Endothelial cell of umbilical vein (primary cell): ENCODE measurements at places on chromosomes 2 and 18.

DNA sequence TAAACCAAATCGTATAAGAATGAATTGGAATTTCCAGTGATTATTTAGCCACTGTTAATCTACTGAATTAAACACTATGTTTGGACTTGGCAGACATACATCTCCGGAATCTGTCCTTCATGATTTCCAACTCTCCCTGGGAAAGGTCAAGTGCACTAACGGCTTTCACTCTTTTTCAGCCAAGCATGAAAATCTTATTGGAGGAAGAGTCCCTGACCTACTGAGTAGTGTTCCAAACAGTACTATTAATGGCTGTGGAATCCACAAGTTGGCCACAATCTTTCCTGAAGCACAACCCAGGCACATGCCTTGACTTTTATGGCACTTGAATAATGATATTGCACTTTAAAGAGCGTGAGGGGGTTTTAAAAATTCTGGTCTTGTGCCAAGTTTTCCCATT, 318.9 kb upstream of the RND3 start:
- no peaks in the 10 kb centered on the region for H3K27me3 ChIP-seq
- no peaks in the 10 kb centered on the region for H3K4me1 ChIP-seq
- H3K27ac ChIP-seq = no peak overlapping the region
- DNase-seq = peak; percentile 63
- no peaks in the 10 kb centered on the region for H3K36me3 ChIP-seq

DNA sequence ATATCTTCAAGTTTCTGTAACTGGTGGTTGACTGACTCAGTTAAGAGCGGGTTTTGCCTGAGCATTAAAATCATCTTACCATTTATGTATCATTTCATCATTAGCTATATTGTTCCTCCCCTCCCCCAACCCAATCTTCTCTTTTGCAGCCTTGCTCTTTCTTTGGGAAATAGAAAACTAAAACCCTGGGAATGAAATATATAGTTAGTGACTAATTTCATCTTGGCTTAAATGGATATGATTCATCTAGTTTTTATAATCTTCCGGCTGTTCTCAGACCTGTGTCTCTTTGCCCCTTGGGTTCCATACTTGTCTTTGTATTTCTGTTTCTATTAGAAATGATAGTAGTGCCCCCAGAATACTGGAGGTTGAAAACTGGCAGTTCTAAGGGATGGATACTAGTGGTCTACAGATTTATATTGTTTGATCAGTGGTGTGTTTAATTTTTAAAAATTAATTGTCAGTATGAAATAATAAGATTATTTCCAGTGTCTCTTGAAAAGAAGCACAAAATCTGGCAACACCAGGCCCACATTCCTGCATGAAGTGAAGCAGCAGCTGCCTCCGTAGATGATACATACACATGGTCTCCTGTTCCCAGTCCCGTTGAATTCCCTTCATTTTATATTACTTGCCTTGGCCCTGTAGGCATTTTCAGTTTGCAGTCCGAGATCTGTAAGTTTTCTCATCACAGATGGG, 44.5 kb downstream of the PHLPP1 start:
- no peak overlapping the region for H3K4me3 ChIP-seq
- DNase-seq = peak; percentile 37
- H3K4me1 ChIP-seq = peaks cover 10% of the 10 kb centered on the region
- H3K36me3 ChIP-seq = no peaks in the 10 kb centered on the region
- H3K27ac ChIP-seq = no peak overlapping the region

DNA sequence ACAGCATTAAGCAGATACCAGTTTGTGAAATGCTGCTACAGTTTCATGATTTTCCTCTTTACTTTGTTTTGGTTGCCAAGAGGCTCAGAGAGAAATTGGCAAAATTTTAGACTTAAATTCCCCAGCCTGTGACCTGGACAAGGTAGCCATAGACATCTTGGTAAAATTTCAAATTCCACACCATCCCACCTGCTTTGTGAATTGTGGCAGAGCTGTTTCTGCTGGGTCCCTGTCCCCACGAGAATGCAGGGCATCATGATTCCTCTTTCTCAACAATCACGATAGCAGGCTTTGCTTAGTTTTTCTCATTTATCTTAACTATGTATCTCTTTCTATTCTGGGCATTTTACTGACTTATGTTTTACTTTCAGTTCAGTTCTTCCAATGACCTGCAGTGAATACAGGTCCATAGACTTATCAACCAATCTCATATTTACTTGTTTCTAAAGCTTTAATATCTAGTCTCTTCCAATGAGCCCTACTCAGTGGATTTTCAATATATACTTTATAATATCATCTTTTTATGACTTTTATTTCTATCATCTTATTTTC, 351.6 kb downstream of the SOCS6 start:
- H3K27me3 ChIP-seq = no peaks in the 10 kb centered on the region
- H3K4me1 ChIP-seq = no peaks in the 10 kb centered on the region
- no peak overlapping the region for H3K4me3 ChIP-seq
- no peak for DNase-seq
- H3K36me3 ChIP-seq = no peaks in the 10 kb centered on the region

DNA sequence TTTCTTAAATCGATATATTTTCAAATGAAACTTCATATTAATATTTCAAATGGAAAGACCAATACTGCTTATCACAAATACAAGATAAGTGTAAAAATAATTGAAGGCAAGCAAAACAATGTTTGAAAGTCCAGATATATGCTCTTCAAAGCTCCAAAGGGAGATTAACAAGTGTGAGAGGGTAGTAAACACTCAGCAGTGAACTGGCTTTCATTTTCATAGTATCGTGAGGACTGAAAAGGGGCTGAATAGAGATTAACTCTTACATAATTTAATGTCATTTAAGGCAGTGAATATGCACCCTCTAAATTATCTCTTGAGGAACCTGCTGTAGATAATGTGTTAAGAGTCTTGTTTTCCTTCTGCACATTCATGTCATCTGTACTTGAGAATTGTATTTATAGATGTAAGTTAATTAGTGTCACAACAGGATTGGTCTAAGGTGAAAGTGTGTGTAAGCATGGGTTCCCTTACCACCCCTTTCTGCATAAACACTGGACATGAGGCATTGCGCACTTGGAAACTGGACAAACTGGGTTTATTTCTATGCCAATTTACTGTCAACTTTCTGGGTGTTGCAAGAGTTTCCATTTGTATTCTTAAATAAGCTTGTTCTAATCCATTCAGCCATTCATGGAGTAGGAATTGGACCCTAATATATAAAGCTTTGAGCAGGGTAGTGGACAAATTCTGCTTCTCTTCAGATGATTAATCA, 76.7 kb upstream of the SESTD1 start:
- DNase-seq = no peak
- no peaks in the 10 kb centered on the region for H3K36me3 ChIP-seq

- no peaks in the 10 kb centered on the region for H3K4me1 ChIP-seq
- no peak overlapping the region for H3K4me3 ChIP-seq
- H3K27ac ChIP-seq = no peak overlapping the region
- no peak for DNase-seq
Measured at GRCh38 chr2:167750675-167751074, 496.7 kb downstream of the STK39 start.

DNA sequence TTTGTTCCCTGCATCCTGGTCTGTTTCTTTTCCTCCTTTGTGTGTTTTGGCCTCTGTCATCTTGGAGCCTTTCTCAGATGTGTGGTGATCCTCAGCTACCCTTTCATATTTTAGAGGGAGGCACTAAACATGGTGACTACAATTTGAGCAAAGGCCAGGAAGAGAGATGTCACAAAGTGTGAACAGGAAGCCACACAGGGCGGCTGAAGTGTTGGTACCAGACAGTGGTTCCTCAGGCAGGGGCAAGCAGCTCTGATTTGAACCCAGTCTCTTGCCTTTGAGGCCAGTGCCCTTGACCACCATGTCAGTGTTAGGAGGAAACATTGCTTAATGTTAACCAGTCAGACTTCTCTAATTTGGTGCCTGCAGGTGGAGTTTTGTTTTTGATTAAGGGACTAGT, 9.2 kb downstream of the LRRFIP1 start:
- no peak overlapping the region for H3K27ac ChIP-seq
- no peak for DNase-seq

DNA sequence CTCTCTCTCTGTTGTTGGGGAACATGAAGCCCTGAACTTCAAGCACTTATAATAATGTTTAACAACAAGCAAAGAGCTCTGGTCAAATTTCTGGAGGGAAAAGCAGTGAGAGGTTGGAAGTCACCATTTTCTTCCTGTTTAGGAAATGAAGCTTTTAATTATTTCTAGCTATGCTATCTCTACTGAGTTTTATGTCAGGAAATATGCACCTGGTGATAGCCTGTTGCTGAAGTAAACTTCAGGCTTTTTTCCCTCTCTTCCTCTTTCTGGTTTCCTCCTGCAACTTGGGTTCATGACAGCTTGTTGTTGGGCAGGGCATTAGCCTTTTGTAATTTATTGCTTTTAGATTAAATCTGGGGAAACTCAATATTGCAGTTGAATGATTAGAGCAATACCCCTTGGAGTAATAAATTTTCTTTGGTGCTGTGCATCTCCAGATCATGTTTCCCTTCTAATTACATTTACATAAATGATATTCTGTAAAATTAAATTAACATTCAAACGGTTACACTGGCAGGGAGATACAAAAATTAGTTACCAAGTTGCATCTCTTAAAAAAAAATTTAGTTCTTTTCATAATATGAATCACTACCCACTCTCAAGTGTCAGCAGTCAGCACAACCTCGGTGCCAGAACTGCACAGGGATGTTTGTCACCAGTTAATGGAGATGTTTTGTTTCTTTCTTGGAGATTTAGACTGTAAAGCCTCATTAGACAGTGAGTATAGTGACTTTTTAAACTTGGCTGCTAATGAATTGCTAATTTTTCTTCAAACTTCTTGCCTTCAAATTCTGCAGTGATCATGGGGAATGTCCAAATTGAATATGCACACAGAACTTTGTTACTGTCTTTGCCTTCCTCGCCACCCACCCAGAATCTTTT, 466.6 kb upstream of the ETAA1 start:
- H3K27me3 ChIP-seq = no peaks in the 10 kb centered on the region
- no peak overlapping the region for H3K27ac ChIP-seq
- DNase-seq = no peak
- H3K4me3 ChIP-seq = no peak overlapping the region

DNA sequence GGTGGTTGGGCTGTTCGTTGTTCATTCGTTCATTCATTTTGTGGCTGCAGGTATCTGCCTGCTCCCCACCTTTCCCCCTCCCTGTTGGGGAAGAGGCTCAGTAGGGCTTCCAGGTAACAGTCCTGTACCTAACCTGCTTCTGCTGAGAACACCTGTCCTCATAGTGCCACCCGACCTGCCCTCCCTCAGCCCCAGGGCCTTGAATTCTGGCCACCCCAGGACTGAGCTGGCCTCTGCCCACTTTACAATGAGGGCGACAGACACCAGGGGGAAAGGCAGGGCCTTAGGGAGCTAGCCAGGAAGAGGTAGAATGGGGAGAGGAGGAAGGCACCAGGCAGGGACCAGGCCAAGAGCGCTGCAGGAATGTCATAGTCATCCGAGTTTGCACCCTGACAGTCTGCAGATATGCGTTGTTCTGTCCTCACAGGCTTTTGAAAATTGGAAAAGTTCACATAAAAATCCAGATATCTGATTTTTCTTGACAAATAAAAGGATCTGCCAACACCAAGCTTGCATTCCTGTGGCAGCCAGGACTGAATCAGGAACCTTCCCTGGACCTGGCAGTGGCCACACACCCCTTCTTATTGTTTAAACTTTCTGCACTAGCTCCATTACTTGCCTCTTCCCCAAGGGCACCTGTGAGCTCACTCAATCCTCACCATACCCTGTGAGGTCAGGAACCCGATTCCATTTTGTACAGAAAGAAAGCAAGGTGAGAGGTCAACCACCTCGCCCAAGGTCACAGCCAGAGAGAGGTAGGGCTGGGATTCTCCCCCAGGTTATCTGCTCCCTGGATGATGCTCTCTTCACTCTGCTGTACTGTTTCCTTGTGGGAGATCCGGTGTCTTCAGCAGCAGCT, 35.3 kb upstream of the MRPL33 start:
- DNase-seq = no peak
- H3K4me1 ChIP-seq = peaks cover 28% of the 10 kb centered on the region
- no peaks in the 10 kb centered on the region for H3K27me3 ChIP-seq
- H3K36me3 ChIP-seq = no peaks in the 10 kb centered on the region
- peak overlapping the region; percentile 1 for H3K27ac ChIP-seq

- no peak overlapping the region for H3K4me3 ChIP-seq
- no peaks in the 10 kb centered on the region for H3K27me3 ChIP-seq
- no peak overlapping the region for H3K27ac ChIP-seq
- H3K36me3 ChIP-seq = no peaks in the 10 kb centered on the region
Measured at GRCh38 chr2:139165601-139166000, 385.4 kb upstream of the NXPH2 start.

GRCh38 chr2:2681085-2681484, 350.0 kb upstream of the MYT1L start:
- H3K27me3 ChIP-seq = no peaks in the 10 kb centered on the region
- no peaks in the 10 kb centered on the region for H3K4me1 ChIP-seq
- DNase-seq = no peak
- no peak overlapping the region for H3K27ac ChIP-seq
- no peaks in the 10 kb centered on the region for H3K36me3 ChIP-seq

DNA sequence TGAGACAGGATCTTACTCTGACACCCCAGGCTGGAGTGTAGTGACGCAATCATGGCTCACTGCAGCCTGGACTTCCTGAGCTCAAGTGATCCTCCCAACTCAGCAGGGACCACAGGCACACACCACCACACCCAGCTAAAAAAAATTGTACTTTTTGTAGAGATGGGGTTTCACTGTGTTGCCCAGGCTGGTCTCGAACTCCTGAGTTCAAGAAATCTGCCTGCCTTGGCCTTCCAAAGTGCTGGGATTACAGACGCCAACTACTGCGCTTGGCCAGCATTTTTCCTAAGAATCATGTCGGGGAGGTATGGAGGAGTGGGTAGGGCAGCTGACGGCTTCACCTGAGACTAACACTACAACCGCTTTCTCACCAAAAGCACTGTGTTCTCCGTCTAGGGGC, 50.4 kb downstream of the CYP26B1 start:
- no peak for DNase-seq
- H3K4me1 ChIP-seq = no peaks in the 10 kb centered on the region
- no peaks in the 10 kb centered on the region for H3K36me3 ChIP-seq
- peaks cover 6% of the 10 kb centered on the region for H3K27me3 ChIP-seq
